ENCODE measurements at places on chromosomes 3 and 15.

- ATAC-seq, result no peak
These were observed 7.4 kb downstream of the GLB1 start for GRCh38 chr3:33089515-33089914.

DNA sequence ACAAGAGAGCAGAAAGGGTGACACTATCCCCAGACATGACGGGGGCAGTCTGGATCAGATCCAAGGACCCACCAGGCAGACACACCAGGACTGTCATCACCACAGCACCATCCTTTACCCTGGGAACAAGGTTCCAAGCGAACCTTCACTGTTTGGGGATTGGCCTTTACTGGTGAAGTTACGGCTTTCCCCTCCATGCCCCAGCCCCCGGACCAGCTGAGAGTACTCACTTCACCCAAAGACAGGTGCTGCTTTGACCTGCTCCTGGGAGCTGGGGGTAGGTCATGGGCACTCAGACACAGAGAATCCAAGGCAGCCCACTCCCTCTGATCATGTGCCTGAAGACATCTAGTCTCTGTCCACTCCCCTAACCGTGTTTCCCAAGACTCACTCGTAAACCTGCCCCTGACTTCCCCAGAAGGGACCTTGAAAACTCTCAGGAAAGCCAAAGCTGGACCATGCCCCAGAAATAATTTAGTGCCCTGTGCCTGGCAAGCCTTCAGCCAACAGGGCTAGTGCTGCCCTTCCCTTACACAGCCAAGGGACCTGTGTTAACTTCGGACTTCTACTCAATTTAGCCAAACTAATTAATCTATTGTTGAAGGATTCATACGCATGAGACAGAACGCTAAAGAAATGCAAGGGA, 2.8 kb downstream of the RRP9 start:
- ATAC-seq, result no peak

- ATAC-seq, result no peak
These were observed 428.8 kb upstream of the TBL1XR1 start for GRCh38 chr3:177626045-177626444.

DNA sequence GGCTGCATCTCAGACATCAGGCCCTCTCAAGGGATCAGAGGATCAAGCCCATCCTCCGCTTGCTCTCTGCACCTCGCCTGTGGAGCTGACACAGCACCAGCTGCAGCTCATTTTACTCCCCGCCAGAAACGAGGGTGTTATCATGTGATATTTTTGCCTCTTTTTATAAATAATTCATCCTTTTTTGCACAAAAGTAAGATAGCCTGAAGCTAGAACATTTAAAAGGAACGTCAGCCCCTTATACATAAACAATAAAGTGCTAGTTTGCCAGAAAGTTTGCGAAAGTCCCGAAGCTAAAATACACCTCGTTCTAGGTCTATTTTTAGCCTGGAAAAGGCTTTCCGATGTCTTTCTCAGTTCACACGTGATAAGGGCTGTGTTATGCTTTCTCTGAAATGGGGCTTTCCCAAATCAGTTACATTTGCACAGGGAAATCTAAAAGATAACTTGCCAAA, 9.6 kb upstream of the FAM174B start:
- ATAC-seq, result no peak

- peak; percentile 52 for ATAC-seq
These were observed 4.4 kb upstream of the DLG1 start for GRCh38 chr3:197302696-197303341.

Data from motor neuron (in vitro differentiated cells).